Ureter (tissue), 1 donor: ENCODE measurements at places on chromosomes 12 and 14. TPM values are rescaled to one million over a fixed set of nuclear protein-coding genes. Genes with fewer than 3 reads are reported as not detected.

The ABCC9 gene
- 22.1 TPM for total RNA-seq

The CMA1 gene
- total RNA-seq = 2.2 TPM

The MYH7 gene
- total RNA-seq = 2.1 TPM

The TSPAN11 gene
- total RNA-seq = 3.4 TPM

The CCDC197 gene
- total RNA-seq = not detected

The NOS1 gene
- 0.10 TPM for total RNA-seq

GRCh38 chr12:98402091-98402490 is 113.3 kb upstream of the TMPO start:
- DNase-seq = no peak

DNA sequence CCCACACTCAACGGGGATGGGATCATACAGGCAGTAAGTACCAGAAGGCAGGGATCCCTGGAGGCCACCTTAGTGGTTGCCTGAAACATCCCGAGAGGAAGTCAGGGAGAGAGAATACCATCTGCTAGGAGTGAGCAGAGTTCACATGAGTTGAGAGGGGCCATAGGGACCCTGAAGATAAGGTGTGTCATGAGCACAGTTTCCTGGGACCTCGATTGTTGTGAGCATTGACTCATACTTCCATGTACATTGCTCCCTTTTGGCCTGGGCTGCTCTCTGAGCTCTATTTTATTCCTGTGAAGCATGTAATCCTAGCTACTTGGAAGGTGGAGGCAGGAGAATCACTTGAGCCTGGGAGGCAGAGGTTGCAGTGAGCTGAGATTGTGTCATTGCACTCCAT is 120.5 kb downstream of the TBC1D30 start:
- DNase-seq = no peak

DNA sequence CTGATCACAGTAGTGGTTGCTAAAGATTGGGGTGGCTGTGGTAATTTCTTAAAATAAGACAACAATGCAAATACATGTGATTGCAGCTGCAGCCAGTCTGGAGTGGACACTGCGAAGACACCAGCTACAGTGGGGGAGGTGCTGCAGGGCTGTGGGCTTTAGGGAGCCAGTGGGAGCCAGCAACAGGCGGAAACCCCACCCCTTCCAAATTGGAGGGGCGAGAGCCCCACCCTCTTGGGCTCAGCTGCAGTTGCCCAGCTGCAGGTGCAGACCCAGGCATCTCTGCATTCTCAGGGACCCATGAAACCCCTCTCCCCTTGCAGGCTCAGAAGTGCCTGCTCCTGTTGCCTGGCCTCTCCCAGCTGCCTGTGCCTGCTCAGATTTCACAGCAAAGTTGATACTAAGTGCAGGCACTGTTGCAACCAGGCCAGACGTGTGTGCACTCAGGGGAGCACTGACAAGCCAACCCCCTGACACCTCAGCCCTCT is 104.8 kb downstream of the MYF5 start:
- no peak for DNase-seq

DNA sequence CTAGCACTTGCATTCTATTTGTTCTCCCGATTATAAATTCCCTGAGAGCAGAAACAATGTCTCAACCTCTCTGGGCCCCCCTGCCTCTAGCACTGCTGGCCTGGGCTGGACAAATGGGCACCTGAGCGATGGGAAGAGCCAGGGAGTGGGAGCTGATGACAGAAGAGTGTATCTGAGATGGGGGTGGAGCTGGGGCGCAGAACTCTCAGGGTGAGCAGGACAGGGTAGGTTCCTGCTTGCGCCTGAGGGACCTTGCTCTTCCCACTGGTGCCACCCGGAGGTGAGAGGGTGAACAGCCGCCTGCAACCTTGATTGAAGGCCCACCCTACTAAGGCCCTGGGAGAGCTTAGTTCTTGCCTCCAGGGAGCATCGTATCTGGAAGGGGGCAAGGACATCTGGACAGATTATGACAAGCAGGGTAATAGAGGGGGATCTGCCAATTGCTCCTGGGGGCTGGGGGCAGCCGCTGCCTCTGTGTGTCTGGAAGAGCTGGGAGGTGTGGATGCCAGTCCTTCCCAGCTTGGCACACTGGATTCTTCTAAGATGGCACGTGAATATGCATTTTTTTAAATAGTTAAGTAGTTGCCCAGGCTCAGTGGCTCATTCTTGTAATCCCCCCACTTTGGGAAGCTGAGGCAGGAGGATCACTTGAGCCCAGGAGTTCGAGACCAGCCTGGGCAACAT is 43.0 kb upstream of the TSPAN9 start:
- peak; percentile 58 for DNase-seq

DNA sequence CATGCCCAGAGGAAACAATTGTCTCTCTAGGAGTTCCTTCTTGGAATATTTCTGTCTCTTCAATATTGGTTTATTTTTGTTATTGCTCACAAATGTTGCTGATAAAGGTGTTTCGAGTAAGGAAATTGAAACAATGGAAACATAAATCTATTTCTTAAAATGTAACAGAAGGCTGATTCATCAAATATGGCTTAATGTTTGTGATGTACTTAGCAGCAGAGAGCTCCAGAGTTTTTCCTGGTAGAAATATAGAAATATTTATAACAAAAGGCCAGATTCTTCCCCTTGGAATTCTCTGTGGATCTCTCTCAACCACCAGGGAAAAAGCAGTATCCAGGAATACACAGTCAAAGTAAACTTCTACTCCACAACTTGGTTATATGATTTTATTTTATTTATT is 149.2 kb upstream of the LRIG3 start:
- no peak for DNase-seq

GRCh38 chr12:92505254-92506231 is 197.2 kb upstream of the PLEKHG7 start:
- peak; percentile 71 for DNase-seq

- DNase-seq = no peak
These were observed 1.7 kb downstream of the TNFRSF1A start for GRCh38 chr12:6340032-6340638.

DNA sequence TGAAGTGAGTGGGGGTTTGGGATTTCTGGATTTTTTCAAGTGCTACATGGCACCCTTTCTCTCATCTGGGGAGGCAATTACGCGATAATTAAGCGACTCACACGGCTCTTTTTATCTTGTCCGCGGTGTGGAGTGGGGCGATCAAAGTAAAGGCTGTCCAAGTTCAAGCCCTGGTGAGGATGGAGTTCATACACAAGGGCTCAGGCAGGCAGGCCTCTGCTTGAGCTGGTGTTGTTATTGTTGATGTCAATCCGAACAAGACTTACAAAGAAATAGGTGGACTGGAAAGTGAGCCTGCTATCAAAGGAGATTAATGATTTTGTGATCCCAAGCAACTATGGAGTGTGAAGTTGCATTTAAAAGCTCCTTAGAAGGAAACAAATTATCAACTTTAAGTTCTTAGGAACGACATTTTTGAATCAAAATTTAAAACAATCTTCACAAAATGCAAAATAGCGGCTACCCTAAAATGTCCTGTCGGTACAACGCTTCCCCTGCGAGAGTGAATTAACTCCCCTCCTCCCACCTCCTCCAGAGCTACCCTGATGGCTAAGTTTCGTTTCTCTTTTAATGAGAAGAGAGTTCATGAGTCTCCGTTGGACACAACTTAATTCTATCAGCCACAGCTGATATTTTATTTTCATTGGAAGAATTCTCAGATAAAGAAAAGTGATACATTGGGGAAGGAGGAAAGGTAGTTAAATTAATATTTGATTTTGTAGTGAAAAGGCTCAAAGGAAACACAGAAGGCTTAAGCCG is 5.9 kb downstream of the FOXA1 start:
- no peak for DNase-seq

DNA sequence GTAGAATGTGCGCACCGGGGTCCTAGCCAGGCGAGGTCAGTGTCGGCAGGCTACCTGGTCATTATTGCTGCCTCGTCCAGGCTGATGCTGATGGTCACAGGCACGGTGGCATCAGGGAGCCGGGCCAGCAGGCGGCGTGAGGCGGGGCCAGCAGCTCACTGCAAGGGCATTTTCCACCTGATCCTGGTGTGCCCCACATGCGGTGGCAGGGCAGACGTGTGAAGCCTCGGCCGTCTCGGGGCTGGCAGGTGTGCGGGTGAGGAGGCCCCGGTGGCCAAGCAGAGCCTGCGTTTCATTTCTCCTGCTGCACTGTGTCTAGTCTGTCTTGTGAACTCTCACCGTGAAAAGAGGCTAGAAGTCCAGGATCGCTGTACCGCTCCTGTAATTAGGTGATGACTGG is 12.0 kb upstream of the AMN start:
- DNase-seq = no peak
